Large intestine (tissue), 12 donors: ENCODE measurements at places on chromosomes 7 and 10. TPM values are rescaled to one million over a fixed set of nuclear protein-coding genes. Genes with fewer than 3 reads are reported as not detected.

- DNase-seq: no peak
These were observed 110.3 kb downstream of the VPS41 start for GRCh38 chr7:38798552-38799267.

Gene SPAM1
- 1.0 TPM for polyA plus RNA-seq

Gene MYH16
- polyA plus RNA-seq: 0.01 TPM

Gene SPDYE11
- 0.51 TPM for polyA plus RNA-seq

Gene MLXIPL
- 195 TPM for polyA plus RNA-seq

DNA sequence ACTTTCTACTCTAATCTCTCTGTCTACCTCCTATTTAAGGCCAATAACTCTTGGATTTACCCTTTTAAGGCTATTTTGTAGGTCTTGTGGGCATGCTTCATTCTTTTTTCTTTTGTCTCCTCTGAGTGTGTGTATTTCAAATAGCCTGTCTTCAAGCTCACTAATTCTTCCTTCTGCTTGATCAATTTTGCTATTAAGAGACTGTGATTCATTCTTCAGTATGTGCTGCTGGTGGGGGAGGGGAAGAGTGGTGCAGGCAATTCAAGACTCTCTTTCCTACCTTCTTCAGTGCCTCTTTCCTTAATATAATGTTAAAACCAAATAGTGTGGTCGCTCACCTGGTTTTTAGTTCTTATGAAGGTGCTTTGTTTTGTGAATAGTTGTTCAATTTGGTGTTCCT is 20.0 kb downstream of the ABCB1 start:
- DNase-seq: no peak

Gene NRCAM
- polyA plus RNA-seq: 11.8 TPM

GRCh38 chr10:14843327-14843988 is 5.4 kb downstream of the HSPA14 start:
- DNase-seq: no peak

Gene ADCYAP1R1
- polyA plus RNA-seq: 4.4 TPM

DNA sequence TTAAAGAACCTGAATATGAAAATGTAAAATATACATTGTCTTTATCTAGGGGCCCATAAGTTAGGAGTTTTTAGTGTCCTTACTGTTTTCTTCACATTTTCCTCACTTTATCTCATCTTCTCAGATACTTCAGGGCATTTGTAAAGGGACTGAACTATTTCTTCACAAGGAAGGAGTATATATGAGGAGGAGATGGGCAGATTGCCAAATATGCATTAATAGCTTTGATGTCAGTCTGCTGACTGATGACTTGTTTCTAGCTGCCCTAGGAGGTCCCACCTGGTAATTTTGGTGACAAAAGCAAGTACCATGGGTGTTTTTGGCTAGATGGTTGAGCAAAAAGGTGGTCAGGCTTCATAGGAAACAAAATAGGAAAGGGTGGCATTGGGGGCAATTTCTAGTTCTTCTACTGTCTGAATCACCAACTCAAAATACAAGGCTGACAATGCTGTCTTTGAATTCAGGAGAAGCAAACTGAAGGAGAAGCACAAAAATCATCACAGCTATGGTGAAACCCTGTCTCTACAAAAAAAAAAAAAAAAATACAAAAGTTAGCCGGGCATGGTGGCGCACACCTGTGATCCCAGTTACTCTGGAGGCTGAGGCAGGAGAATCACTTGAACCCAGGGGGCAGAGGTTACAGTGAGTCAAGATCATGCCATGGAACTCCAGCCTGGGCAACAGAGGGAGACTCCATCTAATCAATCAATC is 10.4 kb upstream of the STRIP2 start:
- peak; percentile 37 for DNase-seq

DNA sequence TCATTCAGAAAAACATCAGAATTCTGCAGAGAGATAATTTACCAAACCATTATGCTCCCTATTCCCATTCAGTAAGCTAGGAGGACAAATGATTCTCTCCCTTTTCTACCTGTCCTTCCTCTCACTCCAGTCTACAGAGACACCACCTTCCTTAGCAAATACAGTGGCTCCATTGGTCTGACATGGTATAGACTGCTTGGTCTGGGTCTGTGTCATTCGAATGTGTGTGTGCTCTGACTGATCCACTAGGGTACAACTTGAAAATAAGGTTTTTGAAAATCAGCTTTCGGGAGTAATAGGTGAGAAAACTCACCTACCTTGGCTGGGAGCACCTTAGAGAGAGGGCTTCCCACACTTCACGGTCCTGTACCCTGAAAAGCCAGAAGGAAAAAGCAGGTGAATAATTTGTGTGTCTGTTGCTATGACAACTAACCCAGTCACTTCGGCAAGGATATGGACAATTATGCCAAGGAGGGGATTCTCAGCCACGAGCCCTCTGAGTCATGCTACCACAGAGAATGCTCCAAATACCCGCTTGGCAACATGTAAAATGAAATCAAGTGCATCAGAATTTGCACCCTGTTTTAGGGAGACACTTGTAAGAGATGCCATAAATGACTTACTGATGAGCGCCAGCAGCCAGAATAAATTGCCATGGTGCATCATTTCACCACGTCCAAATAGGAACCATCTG is 114.5 kb upstream of the PRKCQ start:
- no peak for DNase-seq

DNA sequence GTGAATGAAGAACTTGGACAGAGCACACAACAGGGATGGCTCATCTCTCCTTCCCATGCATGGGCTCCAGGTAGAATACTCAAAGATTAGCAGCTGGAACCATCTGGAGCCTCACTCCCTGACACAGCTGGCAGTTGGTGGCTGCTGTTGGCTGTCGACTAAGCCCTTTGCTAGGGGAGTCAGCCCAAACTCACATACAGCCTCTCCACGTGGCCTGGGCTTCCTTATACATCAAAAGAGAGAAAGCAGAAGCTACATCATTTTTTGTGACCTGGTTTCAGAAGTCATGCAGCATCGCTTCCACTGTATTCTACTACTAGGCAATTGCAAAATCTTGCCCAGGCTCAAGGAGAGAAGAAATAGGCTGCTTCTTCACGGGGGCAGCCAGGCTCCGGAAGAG is 24.4 kb downstream of the ASNS start:
- DNase-seq: no peak

DNA sequence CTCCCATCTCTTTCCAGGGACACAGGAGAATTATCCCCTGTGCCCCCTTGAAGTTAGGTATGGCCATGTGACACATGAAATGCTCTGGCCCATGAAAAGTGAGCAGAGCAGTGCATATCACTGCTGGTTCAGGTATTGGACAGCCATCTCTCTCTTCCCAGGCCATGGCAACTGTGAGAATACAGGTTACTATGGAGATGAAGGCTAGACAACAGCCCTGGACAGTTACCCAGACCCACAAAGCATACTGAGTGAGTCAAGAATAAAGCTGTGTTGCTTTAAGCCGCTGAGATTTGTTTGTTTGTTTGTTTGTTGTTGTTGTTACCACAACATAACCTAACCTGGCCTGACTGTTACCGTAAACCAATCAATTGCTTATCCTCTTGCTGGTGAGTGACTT is 722.3 kb downstream of the KCNMA1 start:
- DNase-seq: no peak

DNA sequence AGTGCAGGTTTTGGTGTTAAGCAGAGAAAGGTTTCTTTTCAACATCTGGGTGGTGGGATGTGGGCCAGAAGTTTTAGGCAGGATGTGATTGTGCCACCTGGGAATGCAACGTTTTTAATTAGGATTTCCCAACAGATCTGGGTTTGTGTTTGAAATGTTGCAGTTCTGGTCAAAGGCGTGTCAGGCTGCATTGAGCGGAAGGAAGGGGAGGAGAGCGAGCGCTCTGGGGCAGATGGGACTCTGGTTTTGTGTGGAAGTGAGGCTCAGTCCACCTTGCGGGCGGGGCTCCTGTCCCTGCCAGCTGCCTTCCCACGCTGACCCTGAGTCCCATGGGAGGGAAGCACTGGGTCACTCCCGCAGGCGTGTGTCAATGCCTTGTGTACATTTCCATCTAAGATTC is 767.7 kb downstream of the KCNMA1 start:
- DNase-seq: no peak
